ENCODE measurements at places on chromosomes 5 and 9.

DNA sequence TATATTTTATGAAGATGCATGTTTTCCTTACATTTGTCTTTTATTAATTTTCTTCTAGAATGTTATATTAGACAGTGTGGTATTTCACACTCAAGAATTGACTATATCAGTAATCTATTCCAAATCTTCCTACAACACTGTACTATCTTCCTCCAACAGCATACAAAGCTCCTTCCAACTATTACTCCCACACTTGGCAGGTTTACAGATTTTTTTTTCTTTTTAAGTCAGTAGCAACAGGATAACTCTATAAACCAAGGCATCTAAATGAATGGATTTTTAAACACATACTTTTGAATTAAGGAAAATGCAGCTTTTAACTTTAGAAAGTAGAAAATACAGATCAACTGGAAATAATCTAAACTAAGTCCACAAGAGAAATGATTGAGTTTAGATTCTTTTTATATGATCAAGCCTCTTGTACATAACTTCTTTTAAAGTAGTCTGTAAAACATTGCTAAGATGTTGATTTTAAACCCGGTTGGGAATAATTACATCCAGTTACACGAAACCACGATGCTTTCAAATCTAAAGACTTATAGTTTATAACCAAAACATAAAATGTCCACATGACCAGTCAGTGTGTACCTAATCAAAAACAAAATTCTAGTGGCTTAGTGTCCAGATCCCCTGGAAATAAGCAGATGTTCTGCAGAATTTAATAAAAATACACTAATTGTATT is 281.6 kb downstream of the ADAMTS6 start:
- no peak for DNase-seq

- DNase-seq = no peak
Observed at GRCh38 chr9:5354184-5354583, 14.5 kb upstream of the RLN1 start.

DNA sequence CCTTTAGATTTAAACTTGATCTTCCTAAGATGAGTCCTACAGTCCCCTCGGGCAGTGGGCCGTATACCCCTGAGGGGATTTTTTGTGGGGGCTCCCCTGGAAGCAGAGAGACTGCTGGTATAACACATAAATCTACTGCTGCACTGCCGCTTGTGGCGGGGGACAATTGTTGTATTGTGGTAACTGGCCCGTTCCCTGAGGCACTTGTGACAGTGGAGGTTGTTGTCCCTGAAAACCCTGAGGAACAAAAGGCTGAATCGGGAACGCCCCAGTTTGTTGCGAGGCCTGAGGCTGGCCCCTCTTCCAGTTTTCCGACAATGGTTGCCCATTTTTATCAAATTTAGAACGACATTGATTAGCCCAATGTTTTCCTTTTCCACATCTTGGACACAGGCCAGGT is 4.7 kb upstream of the TMEM141 start:
- DNase-seq = no peak

- no peak for DNase-seq
Observed at GRCh38 chr5:178241688-178242231, 9.2 kb upstream of the PHYKPL start.

DNA sequence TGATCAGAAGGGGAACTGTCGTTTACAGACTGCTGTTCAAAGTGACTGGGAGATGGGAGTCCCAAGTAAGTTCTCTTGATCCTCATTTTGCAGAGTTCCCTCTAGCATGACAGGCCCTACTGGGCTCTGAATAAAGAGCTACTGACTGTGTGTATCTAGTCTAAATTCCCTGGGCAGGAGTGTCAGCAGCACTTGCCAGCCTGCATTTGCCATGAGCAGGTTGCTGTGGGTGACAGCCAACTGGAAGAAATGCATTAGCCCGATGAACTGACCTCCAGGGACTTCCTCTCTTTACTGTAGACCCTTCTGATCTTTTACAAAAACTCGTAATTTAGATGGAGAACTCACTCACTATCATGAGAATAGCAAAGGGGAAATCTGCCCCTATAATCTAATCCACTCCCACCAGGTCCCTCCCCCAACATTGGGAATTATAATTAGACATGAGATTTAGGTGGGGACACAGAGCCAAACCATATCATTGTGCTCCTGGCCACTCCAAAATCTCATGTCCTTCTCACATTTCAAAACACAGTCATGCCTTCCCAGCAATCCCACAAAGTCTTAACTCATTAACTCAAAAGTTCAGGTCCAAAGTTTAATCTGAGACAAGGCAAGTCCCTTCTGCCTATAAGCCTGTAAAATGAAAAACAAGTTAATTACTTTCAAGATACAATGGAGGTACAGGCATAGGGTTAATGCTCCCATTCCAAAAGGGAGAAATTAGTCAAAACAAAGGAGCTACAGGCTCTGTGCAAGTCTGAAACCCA is 78.9 kb upstream of the CXCL14 start:
- no peak for DNase-seq

DNA sequence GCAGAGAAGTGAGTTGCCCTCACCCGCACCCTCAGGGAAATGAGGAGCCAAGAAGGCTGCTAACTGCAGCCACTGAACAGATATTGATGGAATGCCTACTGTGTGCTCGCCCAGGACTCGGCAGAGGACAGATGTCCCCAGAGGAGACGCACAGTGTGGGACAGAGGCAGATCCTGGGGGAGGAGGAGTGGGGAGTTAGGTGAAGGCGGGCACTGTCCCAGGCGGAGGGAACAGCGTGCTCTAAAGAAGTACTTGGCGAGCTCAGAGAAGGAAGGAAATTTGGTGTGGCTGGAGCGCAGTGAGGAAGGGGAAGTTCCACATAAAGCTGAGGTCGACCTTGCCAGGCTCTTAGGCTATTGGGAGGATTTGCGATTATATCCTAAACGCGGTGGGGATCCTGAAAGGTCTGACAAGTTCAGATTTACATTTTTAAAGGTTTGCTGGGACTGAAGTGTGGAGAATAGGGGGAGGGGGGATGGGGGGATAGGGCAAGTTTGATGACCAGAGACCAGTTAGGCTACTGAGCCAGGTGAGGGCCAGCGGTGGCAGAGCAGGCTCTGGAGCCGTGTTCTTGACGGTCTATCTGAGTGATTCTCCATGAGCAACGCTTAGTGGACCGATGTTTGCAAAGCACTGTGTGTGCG is 23.6 kb upstream of the CERCAM start:
- no peak for DNase-seq

- DNase-seq = no peak
Observed at GRCh38 chr5:150143350-150144245, 12.0 kb downstream of the PDGFRB start.

GRCh38 chr9:71984831-71985281 is 73.4 kb downstream of the C9orf85 start:
- DNase-seq = no peak

GRCh38 chr5:76766746-76767145 is 50.8 kb downstream of the F2R start:
- DNase-seq = no peak

- DNase-seq = no peak
Observed at GRCh38 chr5:33975852-33976251, 8.6 kb downstream of the SLC45A2 start.

- DNase-seq = peak; percentile 23
Observed at GRCh38 chr9:87498811-87499360, 1.2 kb downstream of the DAPK1 start.

DNA sequence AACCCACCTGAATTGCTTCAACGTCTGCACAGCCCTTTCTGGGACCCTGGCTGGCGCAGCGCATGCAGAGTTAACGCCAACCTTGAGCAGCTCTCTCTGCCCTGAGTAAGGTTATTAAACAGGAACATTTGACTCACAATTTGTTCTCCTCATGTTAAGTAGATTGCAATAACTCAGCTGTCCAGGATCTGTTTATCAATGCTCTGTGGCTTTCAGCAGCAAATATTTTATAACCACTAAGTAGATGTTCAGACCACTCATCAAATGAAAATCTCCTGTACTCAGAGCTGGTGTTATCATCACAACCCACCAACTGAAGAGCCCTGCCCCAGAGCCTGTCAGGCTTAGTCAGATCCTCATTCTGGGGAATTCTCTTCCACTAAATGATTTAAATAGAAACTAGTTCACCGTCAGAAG is 403.0 kb downstream of the ZNF608 start:
- no peak for DNase-seq

GRCh38 chr5:150489360-150490295 is 18.3 kb upstream of the NDST1 start:
- DNase-seq = no peak

- no peak for DNase-seq
Observed at GRCh38 chr5:107329850-107330249, 340.9 kb downstream of the EFNA5 start.

- no peak for DNase-seq
Observed at GRCh38 chr5:110072651-110073050, 382.9 kb downstream of the MAN2A1 start.

DNA sequence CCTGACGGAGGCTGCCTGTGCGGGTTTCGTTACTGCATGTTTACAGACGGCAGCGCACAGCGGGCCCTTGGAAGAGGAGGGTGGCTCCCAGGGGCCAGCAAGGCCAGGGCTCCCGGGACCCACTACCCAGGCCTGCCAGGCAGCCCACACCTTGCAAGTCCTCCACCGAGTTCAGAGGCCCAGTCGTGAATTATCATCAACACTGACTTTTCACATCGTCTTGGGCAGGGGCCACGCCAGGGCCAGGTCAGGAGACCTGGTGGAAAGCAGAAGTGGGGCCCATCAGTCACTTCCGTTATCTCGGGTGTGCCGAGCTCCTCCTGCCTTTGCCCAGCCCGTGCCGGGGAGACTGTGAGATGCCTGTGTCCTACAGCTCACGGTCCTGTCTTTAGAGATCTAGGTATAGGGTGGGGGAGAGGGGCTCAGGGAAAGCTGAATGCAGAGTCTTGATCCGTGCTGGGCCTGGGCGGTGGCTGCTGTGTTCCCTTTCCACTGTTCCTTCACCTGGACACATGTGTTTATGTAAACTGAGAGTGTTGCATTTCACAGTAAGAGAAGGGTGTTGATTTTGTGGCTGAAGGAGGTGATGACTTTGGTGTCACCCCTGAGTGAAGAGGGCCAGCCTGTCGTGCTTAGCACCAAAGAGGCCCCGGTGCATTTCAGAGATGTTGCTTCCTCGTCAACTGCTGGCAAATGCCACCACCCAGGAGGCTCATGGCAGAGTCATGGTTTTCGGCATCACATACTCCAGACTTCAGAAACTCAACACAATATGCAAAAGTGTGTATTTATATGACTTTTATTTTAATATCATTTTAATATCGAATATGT is 175.2 kb downstream of the GAPVD1 start:
- DNase-seq = no peak

DNA sequence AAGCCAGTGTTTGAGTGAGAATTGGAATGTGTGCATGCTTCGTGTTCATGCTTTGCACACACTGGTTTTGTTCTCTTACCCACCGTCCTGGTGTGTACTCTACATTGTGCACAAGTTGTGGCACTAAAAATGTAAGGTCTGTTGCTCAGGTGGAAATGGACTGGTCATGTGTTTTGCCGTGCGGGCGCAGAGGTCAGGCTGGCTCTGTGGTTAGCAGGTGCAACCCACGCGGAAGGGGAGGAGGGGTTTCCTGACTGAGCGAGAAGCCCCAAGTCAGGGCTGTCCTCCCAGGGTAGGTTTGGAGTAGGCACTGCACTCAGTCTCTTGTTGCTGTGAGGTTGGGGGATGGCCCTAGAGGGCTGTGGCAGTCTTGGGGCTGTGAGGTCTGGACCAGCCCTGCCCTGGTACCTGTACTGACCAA is 86.6 kb downstream of the EHMT1 start:
- no peak for DNase-seq

GRCh38 chr9:94703488-94704140 is 22.9 kb upstream of the AOPEP start:
- no peak for DNase-seq

DNA sequence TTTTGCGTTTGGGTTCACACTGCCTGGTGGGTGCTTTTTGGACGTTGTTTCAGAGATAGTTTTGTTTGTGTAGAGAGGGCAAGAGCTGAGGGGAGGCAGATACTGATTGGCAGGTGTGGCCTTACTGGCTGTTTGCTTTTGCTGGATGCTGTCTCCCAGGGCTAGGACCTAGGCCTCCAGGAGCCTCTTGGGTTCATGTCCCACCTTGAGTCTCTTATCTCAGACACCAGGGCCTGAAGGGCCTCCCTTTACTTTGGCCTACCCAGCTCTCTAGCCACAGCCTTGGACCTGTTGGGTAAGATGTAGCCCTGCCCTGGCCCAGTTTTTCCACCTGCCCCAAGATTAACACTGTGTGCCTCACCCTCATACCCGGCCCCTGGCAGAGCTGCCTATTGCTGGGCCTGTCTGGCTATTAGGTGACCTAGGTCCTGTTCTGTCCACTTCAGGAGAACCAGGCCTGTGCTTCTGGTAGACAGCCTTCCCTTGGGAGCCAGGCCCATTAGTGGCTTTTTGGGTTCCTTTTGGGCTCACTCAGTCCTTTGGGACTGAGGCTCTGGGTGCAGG is 13.4 kb downstream of the PTPA start:
- no peak for DNase-seq

GRCh38 chr5:146884066-146884626 is 5.6 kb upstream of the PPP2R2B start:
- no peak for DNase-seq

DNA sequence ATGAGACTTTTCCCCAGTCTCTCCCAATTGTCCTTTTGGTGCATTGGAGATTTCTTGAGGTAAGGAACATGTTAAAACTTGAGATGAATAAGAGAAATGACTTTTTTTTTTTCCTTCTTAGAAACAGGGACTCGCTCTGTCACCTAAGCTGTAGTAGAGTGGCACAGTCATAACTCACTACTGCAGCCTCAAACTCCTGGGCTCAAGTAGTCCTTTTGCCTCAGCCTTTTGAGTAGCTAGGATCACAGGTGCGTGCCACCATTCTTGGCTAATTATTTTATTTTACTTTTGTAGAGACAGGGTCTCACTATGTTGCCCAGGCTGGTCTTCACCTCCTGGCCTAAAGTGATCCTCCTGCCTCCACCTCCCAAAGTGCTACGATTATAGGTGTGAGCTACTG is 25.9 kb downstream of the CDC42SE2 start:
- no peak for DNase-seq

DNA sequence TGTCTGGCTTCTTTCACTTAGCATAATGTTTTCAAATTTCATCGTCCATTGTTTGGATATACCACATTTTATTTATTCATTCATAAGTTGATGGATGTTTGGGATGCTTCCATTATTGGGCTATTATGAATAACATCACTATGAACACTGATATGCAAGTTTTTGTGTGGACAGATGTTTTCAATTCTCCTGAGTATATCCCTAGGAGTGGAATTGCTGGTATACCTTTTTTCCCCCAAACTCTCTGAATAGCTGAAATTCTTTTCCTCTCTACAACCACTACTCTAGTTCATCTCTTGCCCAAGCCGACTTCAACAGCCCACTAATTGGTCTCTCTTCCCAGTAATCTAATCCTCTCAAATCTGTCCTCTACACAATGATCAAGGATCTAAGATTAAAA is 4.7 kb upstream of the ZFR start:
- DNase-seq = no peak

GRCh38 chr9:109037946-109038715 is 24.8 kb upstream of the CTNNAL1 start:
- DNase-seq = no peak

All from NCI-H526 treated with DMSO at 0.1 percent for 48 hours (cell line).